Activated CD8-positive, alpha-beta memory T cell treated with anti-CD3 and anti-CD28 coated beads for 4 hours (primary cell): ENCODE measurements at places on chromosomes 3 and 15.

- DNase-seq = no peak
These were observed 567.8 kb downstream of the IGSF11 start for GRCh38 chr3:118466795-118467330.

- DNase-seq = no peak
These were observed 342.3 kb upstream of the SGO1 start for GRCh38 chr3:20528180-20528770.

DNA sequence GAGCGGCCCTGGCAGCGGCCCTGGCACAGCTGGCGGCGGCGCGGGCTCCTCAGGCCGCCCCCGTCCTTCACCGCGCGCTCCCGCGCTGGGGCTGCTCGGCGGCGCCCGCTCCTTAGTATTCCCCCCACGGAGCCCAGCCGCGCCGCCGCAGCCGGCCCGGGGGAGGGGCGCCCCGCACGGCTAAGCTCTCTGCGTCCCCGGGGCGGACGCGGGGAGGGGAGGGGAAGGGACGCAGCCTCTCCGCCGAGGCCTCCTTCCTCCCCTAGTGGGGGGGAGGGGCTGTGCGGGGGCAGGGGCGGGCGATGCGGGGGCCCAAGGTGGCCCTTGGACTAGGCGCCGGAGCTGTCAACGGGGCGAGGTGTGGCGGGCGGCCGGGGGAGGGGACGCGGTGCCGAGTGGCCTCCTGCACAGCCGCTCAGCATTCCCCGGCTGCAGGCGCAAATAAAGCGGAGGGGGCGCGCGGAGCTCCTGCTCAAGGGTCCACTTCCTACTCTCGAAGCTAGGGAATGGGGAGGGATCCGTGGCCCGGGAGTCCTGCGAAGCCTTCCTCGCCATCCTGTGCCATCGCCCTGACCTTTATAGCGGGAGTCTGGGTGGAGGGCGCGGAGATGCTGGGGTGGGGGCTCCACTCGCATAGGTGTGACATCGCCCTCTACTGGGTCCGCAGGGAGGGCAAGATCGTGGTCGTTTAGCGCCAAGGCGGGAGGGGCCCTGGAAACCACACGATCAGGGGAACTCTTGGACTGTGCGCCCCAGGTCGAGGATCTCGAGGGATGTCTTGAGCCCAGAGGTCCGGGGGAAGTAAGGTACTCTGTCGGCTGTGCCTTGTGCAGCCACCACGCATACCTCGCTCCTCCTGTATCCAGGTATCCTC, 22.2 kb downstream of the EPHB3 start:
- no peak for DNase-seq

GRCh38 chr3:126925411-126926171, 57.3 kb upstream of the PLXNA1 start:
- no peak for DNase-seq
